SJCRH30 (cell line): ENCODE measurements at places on chromosomes 3 and 15.
A peak's percentile ranks its signal among the peaks of the same experiment; 100 is the strongest.

- peak; percentile 68 for DNase-seq
These were observed 158.6 kb upstream of the KBTBD8 start for GRCh38 chr3:66839508-66839907.

DNA sequence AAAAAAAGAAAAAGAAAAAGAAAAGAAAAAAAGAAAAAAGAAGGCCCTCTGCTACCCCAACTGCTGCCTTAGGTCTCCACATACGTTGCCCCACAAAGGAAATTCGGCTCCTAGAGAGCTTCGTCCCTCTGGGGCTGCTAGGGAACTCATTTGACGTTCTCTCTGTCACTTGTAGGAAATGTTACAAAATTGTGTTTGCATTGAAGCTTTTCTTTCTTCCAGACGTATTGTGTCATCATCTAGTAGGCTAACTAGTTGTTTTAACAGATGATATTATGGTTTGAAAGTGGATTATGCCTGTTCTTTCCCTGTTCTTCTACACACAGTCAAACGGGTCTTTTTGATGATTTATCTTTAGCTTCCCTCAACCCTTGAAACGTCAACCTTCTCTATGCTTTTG, 125.3 kb downstream of the BDH1 start:
- no peak for DNase-seq

GRCh38 chr15:48556159-48556897, 89.2 kb downstream of the FBN1 start:
- DNase-seq, result no peak

GRCh38 chr15:58249646-58250312, 111.6 kb downstream of the AQP9 start:
- no peak for DNase-seq

DNA sequence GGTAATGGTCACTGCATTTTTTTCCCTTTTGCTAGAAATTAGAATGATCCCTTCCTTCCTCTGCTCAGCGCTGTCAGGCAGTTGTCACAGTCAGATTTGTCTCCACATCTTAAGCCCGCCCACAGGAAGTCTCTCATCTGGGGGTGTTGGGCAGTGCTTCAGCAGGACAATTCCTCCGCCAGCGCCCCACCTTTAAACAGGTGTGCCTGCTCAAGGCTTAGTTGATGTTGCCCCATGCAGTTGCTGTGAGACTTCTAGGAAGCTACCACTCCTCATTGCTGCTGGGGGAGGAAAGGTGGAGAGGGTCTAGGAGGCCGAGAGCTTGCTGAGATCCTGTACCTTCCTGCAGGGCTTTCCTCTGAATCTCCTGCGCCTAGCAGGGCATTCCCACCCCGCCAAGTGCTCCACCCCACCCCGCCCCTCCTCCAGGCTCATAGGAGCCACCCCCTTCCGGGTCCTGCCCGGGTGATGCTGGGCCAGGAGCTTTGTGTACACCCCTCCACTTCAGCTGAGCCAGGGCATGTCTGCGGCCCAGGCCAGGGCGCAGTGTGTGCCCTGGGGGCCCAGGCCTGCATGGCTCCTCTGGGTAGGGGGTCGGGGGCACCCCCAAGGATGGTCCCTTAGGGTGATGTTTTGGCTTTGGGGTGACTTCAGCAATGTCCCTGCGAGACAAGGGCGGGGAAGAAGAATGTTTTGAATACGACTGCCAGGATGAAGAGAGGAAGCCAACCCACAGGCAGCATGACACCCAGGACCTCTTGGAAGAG, 68.7 kb downstream of the TRAK1 start:
- DNase-seq, result no peak

- no peak for DNase-seq
These were observed 310.3 kb downstream of the CHST2 start for GRCh38 chr3:143429628-143430514.

- no peak for DNase-seq
These were observed 137.9 kb downstream of the UACA start for GRCh38 chr15:70625438-70625837.

GRCh38 chr3:55988905-55989304, 479.4 kb downstream of the ERC2 start:
- no peak for DNase-seq

DNA sequence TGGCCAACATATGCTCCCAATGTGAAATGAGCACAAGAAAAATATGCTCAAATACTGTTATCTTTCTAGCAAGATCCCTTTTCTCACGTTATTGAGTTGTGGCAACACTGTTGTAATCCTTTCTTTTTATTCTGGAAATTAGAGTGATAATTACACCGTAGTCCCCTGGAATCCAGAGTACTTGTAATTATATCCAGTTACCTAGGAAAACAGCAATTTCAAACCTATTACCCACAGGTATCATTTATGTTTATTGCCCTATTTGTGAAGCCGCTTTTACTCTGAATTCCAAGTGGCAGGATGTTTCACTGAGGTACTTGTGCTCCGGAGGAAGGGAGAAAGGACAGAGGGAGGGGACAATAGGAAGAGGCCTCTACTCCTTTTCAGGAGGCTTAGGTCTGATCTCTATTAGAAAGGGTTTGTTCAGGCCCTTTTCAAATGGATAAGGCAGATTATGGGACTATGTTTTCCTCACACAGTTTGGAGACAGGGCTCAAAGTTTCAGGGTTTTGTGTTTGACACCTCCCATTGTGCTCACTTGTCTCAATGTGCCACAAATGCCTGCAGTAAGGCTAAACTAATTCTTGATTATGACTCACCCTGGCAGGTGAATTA, 646.6 kb downstream of the TUSC7 start:
- no peak for DNase-seq

GRCh38 chr3:127870156-127870555, 44.9 kb upstream of the KBTBD12 start:
- peak; percentile 10 for DNase-seq

- no peak for DNase-seq
These were observed 198.7 kb upstream of the TBC1D5 start for GRCh38 chr3:17941152-17941551.

- DNase-seq, result no peak
These were observed 33.3 kb upstream of the TUBGCP5 start for GRCh38 chr15:23072633-23073032.

DNA sequence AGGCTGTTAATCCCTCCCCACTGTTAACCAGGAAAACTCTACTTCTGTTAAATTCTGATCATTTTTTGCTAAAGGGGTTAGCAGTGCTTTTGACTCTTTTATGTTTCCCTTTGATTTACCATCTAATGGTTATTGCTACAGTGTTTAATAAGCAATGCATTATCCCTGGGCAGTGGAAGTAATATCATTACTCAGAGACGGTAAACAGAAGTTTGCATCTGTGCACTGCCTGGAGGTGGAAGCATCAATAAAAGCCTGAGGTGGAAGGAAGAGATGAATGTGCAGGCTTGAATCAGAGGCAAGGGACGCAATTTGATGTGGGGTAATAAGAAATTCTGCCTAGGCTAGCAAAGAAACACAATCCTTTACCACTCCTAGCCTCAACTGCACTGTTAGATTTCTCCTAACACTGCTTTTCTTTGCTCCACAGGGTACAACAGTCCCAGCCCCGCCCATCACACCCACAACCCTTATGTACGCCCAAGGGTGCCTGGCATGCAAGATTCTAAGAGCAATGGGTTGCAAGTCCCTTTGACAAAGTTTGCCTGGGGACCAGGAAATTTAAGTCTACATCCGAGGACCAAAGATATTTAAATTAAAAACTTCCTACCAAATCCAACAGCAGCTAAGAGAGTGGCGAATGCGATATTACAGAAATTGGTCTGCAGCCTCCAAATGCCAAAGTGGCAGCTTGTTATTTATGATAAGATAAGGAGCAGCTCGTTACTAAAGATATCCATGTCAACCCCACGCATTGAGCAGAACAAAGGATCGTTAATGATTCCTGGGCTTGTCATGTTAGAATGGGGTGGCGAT, 261.4 kb downstream of the FHIT start:
- DNase-seq, result no peak

DNA sequence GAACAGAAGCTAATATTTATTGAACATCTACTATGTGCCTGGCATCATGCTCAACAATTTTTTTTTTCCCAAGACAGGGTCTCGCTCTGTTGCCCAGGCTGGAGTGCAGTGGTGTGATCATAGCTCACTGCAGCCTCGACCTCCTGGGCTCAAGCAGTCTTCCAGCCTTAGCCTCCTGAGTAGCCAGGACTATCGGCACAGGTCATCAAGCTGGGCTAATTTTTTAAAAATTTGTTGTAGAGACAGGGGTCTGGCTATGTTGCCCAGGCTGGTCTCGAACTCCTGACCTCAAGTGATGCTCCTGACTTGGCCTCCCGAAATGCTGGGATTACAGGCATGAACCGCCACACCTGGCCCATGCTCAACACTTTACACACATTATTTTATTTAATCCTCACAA, 35.7 kb upstream of the CILP start:
- DNase-seq, result no peak

DNA sequence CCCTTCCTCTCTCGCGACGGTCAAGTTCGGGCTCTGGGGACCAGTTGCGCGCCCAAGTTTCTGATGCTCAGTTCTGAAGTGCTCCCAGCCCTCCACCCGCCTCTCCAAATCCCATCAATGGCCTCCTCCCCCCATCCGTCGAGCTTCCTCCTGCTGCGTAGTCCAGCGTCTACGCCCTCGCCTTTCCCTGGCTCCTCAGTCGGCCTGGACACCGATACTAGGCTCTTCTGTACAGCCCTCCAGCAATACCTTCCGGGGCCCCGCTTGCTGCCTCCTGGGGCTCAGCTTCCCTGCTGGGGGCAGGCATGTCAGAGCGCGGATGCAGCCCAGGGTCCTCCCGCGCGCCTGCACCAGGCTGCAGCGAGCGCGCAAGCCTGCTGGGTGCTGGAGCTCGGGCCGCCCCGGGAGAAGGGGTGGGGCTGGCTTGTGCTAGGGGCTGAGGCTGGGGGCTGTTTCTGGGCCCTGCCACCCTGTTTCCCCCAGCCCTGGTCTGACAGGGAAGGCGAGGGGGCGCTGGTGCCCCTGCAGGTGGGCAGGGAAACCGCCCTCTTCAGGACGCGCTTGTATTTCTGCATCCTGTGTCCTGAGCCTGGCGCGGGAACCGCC, 353.3 kb upstream of the SUCLG2 start:
- no peak for DNase-seq

DNA sequence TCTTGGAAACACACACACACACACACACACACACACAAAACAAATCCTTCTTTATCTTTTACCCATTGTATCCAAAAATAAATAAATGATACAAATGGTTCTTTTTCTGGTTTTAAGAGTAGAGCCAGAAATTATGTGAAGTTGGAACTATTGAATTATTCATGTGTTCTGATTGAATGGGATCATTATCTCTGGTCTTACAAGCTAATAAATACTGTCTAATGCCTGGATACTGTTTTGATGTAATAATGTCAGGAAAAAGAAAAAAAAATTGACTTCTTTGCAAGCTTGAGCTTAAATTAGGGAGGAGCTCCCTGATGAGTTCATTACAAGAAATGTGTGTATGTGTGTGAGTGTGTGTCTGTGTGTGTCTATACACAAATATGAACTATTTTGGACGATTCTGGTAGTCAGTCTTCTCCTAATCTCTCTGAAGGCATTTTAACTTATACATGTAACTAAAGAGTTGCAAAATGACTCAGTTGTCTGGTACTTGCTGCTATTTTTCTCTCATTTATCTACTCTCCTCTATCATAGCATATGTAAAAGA, 507.2 kb upstream of the AGTR1 start:
- no peak for DNase-seq

- peak; percentile 43 for DNase-seq
These were observed 231.5 kb downstream of the THRB start for GRCh38 chr3:24263069-24263668.

DNA sequence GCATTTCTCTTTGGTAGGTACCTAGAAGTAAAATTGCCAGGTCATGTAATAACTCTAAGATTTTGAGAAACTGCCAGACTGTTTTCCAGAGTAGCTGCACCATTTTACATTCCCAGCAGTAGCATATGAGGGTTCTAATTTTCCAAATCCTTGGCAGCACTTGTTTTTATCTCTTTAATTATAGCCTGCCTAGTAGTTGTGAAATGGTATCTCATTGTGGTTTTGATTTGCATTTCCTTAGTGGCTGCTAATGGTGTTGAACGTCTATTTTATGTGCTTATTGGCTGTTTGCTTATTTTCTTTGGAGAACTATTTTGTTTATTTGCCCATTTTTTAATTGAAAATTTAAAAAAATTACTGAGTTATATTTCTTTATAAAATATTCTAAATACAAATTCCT, 117.9 kb downstream of the TCF12 start:
- no peak for DNase-seq

- peak; percentile 52 for DNase-seq
These were observed 94.7 kb downstream of the IL5RA start for GRCh38 chr3:3015185-3016089.

GRCh38 chr15:80878242-80878866, 99.2 kb downstream of the CEMIP start:
- DNase-seq, result no peak

GRCh38 chr3:153072856-153073255, 89.2 kb upstream of the RAP2B start:
- DNase-seq, result no peak

GRCh38 chr3:54036543-54036942, 85.8 kb upstream of the CACNA2D3 start:
- no peak for DNase-seq

GRCh38 chr15:46961795-46962194, 755.5 kb upstream of the SEMA6D start:
- DNase-seq, result no peak

- DNase-seq, result no peak
These were observed 203.9 kb downstream of the NR1D2 start for GRCh38 chr3:24149032-24149431.

DNA sequence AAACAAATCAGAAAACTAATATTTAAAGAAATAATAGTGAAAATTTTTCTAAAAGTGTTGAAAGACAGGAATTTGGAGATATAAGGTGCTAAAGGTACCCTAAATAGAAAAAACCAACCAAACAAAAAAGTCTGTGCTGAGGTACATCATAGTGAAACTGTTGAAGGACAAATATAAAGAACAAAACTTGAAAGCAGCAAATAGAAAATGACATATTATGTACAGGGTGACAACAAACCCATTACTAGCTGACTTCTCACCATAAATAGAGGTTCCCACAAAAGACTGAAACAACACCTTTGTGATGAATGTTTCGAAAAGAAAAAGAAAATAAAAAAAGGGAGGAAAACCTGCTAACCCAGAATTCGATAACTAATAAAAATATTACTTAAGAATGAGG, 502.5 kb upstream of the NECTIN3 start:
- no peak for DNase-seq

GRCh38 chr3:9501226-9501625, 52.4 kb downstream of the LHFPL4 start:
- no peak for DNase-seq

- DNase-seq, result no peak
These were observed 58.5 kb upstream of the AP4E1 start for GRCh38 chr15:50850003-50850402.

DNA sequence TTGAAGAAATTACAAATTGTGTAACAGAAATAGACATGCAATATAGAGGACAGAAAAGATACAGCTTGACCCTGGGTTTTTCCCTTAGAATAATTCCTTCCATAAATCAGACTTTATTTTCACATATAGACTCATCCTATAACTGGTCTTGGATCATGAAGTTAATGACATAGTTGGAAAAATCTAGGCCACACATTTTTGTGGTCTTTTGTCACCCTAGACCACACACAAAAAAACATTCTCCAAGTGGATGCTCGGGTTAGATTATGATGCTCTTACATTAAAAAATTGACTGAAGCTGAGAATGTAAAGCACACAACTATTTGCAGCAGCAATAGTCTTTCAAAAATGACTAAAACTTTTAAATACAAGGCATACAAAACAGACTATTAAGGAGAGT, 7.5 kb upstream of the PLA2G4D start:
- no peak for DNase-seq

- DNase-seq, result peak; percentile 40
These were observed 24.3 kb downstream of the CD200R1L start for GRCh38 chr3:112822064-112823055.
